ENCODE measurements at places on chromosomes 11 and 22.

DNA sequence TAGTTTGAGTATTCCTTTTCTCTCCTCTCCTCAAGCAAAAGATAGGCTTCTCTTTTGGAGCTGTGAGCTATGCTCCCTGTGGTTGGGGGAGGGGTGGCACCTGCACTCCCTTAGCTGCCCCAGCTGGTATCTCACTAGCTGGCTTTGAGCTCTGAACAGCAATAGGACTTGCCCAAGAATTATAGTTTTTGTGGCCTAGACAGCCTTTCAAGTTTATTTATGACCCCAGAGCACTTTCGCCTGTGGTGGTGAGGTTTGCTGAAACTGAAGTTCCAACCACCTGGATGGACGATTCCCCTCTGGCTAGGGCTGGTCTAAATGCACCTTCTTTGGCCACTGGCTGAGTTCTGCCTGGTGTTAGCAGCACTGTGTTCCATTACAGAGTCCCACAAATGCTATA is 37.1 kb upstream of the SLC37A2 start:
- DNase-seq = no peak

DNA sequence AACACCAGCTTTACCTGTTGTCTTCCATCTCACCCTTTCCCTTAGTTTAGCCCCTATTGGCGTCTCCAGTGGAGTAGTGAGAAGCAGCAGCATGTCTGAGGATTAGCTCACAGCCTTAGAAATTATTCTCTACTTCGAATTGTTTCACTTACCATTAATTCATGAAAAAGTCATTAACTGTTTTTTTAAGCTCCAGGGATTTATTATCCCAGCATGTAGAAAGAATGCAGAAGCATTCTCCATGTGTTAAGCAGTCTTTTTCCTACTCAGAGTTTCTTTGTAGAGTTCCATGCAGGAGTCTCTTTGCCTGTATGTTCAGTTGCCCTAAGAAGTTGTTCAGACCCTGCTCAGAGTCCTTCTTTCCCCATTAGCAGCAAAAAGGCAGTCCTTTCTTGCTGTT is 137.9 kb upstream of the RASSF10 start:
- no peak for DNase-seq

GRCh38 chr11:125102025-125102424 is 9.4 kb downstream of the TMEM218 start:
- DNase-seq = no peak

DNA sequence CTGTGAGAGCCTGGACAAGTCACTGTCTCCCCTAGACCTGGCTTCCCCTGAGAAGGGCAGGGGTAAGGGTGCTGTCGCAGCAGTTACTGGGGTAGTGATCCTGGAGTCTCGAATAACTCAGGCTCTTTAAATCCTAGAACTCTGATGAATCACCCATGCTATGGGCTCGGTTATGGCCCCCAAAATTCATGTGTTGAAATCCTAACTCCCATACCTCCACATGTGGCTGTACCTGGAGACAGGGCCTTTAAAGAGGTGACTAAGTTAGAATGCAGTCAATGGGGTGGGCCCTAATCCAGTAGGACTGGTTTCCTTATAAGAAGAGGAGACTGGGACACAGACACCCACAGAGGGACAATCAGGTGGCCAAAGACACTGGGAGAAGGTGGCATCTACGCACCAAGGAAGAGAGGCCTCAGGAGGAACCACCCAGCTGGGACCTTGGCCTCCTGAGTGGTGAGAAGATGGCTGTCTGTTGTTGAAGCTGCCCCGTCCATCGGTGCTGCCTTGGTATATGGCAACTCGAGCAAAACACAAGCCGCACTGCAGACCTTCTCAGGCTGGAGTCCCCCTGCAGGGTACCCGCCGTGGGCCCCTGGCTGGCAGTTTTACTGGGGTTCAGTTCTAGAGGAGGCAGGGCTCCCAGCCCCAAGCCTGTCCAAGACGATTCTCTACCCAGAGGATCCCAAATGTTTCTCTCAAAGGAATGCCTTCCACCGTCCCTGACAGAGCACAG is 48.8 kb upstream of the SHISAL1 start:
- DNase-seq = no peak

GRCh38 chr22:39013942-39014722 is at the start of gene APOBEC3C:
APOBEC3C (plus strand) TSS chr22:39014257; CDS start chr22:39014363, 106 bp downstream.
- DNase-seq = peak; percentile 85

- DNase-seq = no peak
Observed at GRCh38 chr22:50675553-50676179, 3.0 kb downstream of the SHANK3 start.

GRCh38 chr22:17855572-17856290 is 81.5 kb upstream of the BID start:
- DNase-seq = no peak

- DNase-seq = no peak
Observed at GRCh38 chr11:35173011-35173511, 34.1 kb downstream of the CD44 start.

DNA sequence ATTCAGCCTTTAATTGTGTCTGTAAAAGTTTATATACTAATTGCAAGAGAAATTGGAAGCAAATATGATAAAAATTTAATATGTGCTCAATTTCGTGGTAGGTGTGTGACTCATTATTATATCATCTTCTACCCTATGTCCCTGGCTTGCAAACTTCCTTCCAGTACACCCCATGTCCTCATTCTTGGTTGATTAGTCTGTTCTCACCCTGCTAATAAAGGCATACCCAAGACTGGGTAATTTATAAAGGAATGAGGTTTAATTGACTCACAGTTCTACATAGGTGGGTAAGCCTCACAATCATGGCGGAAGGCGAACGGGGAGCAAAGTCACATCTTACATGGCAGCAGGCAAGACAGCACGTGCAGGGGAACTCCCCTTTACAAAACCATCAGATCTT is 11.9 kb downstream of the MRGPRX3 start:
- no peak for DNase-seq

GRCh38 chr11:70695086-70695960 is 297.0 kb downstream of the CTTN start:
- no peak for DNase-seq

DNA sequence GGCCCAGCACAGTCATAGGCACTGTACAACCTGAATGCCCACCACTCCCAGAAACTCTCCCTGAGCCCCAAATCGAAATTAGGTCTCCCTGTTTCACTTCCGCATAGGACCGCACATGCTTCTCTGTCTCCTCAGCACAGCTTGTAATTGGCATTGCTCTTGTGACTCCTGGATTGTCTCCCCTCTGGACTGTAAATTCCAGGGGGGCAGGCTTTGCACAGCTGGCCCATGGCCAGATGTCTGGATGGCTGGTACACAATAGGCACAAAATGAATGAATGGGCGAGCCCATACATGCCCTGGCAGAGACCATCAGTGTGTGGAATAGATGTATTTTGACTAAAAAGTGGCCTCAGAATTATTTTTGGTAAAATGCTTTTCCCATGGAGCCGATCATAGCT is 63.3 kb upstream of the PHF21B start:
- DNase-seq = no peak

- no peak for DNase-seq
Observed at GRCh38 chr11:63462137-63462536, 28.8 kb downstream of the PLAAT5 start.

DNA sequence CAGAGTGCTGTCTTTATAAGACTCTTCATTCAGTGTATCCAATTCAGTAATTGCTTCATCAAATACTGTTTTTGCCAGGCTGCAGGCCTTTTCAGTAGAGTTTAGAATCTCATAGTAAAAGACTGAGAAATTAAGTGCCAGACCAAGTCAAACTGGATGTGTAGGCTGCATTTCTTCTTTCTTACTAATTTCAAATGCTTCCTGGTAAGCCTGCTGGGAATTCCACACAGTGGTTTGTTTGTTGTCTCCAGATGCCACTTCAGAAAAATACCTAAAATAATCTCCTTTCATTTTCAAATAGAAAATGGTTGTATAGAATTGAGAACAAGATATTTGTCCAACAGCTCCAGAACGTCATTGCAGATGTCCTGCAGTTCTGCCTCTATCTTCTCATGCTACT is 34.7 kb downstream of the LDHAL6A start:
- DNase-seq = no peak

- DNase-seq = no peak
Observed at GRCh38 chr11:115672999-115673411, 168.8 kb upstream of the CADM1 start.

DNA sequence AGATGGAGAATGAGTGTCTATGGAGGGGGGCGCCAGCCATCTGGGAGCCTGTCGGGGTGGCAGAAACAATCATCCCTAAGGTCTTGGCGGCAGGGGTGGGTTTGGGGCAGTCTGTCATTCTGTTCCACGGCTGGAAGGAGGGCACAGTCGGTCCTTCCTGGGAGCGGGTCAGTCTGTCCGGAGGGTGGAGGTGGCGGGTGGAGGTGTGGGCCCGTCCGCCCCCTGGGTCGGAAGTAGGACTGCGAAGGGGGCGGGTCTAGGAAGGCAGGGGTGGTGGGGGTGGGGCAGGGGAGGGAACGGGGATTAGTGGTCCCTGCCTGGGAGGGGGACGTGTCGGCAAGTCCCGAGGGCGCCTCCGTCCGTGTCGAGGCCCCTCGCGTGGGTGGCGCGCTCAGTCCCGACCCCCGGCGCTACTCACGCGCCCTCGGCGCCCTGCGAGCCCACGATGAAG is 461 bp downstream of the TBC1D10A start:
- DNase-seq = peak; percentile 65

GRCh38 chr11:77611921-77612320 is 22.2 kb downstream of the AQP11 start:
- DNase-seq = no peak

DNA sequence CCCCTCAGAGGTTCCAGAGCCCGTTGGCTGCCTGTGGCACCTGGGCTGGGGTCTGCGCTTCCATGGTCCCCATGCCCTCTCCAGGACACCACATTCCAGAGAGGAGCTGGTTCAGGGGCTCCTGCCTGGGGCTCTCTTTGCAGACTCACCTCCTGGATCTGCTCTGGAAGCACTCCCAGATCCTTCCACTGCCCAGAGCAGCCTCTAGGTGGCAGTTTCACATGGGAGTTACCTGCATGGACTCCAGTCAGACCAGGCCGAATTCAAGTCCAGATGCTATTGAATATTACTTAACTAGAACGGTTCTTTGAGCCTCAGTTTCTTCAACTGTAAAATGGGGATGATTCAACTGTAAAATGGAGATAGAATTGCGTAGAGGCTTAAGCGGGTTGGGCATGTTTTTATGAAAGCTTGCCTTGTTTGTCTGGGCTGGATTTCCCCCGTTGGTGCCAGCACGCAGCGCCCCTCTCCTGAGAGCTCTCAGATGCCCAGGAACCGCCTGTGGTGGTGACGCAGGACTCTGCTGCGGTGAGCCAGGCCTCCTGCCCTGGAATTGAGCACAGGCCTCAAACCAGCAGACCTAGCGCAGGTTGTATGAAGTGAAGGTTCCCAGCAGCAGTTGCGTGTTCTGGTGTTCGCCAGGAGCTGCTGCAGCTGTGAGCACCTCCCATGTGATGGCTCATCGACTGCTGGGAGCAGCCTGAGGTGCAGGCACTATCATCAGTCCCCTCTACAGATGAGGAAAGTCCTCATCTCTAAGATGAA is 44.2 kb downstream of the LMO1 start:
- DNase-seq = no peak

GRCh38 chr11:45722144-45722543 is 56.7 kb upstream of the CHST1 start:
- DNase-seq = no peak

DNA sequence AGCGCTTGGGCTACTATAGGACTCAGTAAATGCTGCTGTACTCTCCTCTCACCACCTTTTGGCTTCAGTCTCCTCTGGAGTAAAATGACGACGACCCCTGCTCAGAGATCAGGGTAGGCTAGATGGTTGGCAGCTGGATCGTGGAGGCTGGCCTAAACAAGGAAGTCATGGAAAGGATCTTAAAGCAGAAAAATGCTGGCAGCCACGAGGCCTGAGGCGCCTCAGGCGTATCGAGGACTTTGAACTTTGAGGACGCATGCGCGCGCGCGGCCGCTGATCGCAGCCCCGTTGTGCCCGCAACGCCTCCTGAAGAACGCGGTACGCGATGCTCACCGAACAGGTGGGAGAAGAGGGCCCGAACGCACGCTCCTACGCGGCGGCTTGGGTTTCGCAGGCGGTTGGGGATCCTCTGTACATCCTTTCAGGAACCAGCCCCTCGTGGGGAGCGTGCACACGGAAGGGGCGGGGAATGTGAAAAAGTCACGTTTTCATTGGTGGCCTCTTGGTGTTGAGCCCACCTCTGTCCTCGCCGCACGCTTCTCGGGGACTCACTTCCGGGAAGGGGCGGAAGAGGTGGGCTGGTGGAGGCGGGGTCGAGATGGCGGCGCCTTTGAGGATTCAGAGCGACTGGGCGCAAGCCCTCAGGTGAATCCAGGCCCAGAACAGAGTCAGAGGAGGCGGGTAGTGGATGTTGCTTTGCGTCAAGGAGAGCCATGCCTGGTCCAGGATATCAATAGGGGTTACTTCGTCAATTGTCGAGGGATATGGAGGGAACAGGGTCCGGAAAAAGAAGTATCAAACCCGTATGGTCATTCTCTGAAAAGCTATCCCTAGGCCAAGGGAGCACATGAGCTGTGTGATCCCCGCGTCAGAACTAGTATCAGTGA is at the start of the genes COA4 and PAAF1:
Gene COA4 (minus strand): TSS at position 423 of the 887 bp plus-strand sequence. CDS start 3,468 bp downstream, outside the sequence.
Gene PAAF1 (plus strand): TSS at position 576 of the 887 bp plus-strand sequence. CDS start 23 bp downstream, at position 599.
- DNase-seq = peak; percentile 93

- no peak for DNase-seq
Observed at GRCh38 chr11:73951797-73952196, 971 bp downstream of the DNAJB13 start.

- no peak for DNase-seq
Observed at GRCh38 chr11:116792869-116793771, 1.4 kb upstream of the APOA5 start.

DNA sequence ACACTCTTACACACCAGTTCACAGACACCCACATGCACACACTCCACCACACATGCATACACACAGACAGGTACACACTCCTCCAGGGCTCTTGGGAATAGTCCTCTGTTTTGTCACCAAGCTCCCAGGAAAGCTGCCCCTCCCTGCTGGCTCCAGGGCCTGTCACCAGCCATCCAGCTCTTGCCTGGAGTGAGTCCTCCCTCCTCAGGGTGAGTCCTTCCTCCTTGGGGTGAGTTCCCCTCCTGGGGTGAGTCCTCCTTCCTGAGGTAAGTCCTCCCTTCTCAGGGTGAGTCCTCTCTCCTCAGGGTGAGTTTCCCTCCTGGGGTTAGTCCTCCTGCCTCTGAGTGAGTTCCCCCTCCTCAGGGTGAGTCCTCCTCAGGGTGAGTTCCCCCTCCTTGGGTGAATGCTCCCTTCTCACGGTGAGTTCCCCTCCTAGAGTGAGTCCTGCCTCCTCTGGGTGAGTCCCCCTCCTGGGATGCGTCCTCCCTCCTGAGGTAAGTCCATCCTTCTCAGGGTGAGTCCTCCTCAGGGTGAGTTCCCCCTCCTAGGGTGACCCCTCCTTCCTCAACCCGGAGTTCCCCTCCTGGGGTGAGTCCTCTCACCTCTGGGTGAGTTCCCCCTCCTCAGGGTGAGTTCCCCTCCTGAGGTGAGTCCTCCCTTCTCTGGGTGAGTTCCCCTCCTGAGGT is 100.6 kb upstream of the FGF3 start:
- peak; percentile 49 for DNase-seq

DNA sequence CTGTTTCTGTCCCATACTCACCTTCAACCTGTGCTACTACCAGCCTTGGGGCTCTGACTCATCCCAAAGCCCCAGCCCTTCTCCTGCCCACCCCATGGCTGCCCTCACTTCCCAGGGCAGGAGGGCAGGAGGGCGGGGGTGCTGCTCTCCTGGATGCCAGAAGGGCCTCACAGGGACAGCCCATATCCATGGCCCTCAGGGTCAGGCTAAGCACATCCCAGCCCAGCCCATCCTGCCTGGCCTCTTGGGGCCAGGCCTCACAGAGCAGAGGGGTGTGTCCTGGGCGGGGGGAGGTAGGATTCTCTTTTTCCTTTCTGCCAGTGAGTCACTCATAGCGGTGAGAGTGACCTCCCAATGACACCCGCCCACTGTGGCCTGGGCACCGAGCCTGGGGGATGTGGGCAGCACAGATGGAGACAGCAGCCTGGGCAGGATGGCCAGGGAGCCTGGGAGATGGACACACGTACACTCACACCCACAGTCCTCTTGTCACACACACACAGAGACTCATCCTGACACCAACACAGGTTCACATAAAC is 2.4 kb downstream of the LTBP3 start:
- no peak for DNase-seq
